Activated CD8-positive, alpha-beta memory T cell treated with anti-CD3 and anti-CD28 coated beads, Interleukin-2, amount 50 U/mL, for 48 hours (primary cell): ENCODE measurements at places on chromosomes 2 and 18.

- no peak for DNase-seq
These were observed 601.0 kb upstream of the SLC39A10 start for GRCh38 chr2:195055996-195056395.

DNA sequence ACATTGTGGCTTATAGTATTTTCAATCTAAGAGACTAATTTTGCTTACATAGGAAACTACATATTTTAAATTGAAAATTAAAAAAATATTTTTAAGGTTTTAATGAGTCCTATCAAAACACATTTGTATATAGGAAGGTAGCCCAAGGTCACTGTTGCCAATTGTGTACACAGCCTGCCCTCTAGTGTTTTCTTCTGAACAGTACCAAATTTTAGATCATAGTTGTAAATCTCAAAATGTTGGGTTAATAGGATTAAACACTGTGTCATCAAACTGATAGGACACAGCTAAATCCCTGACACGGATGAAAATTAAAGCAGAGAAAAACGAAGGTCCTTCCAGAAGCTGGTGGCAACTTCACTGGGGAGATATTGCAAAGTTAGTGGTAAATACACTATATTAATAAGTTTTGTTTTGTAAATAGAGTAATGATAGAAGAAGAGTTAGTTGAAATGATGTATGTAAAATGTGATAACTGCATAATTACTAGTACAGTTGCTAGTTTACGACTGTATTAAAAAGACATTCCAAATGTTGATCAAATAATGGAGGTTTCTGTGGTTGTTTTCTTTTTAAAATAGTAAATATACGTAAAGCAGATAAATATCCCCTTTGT, 19.7 kb downstream of the CLUL1 start:
- DNase-seq = no peak

DNA sequence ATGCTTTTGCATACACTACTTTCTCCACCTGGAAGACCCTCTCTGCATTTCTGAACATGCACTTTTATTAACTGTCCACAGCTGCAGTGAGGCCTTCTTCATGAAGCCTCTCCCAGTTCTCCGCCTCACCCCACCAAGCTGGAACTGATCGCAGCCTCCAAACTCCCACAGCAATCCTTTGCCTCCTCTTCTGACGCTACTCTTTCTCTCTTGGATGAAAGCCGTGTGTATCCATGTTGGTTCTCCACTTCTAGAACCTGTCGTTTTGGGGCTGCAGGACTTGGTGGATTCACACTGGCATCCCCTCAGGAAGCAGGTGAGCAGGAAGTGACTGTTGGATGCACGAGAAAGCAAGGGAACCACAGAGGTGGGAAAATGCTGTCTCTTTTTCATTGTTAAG, 288.6 kb downstream of the MYCN start:
- no peak for DNase-seq

- no peak for DNase-seq
These were observed 100.5 kb downstream of the TEX51 start for GRCh38 chr2:126999106-126999756.

DNA sequence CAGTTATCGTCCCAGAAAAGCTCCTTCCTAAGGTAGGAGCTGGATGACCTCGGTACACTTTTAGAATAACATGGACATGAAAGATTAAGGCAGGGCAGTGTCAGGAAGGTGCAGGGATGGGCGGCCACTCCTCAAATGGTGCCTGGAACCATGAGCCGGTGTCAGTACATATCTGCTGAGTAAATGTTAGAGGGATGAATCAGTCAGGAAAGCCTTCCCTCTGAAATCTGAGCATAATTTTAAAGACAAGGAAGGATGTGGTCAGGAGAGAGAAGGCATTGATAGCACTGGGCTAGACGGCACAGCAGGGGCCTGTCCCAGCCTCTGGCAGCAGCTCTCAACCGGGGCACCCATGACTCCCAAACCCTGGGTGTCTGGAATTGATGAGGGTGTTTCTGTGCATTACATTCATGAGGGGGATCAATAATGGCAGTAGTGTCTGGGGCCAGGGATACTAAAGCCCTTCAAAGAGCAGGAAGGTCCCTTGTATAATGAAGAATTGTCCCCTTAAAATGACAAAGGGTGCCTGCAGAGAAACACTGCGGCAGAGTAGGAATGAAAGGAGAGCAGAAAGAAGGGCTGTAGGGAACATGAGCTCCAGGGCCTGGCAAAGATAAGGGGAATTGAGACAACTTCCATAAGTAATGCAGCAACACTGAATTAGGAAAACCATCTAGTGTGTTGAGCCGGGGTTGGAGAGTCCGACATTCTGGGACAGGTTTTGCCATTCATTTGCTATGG, 162.3 kb upstream of the REV1 start:
- DNase-seq = no peak

- peak; percentile 62 for DNase-seq
These were observed 56.5 kb downstream of the EMX1 start for GRCh38 chr2:72973566-72974435.

GRCh38 chr2:46555011-46555410, 75.6 kb downstream of the TMEM247 start:
- no peak for DNase-seq

DNA sequence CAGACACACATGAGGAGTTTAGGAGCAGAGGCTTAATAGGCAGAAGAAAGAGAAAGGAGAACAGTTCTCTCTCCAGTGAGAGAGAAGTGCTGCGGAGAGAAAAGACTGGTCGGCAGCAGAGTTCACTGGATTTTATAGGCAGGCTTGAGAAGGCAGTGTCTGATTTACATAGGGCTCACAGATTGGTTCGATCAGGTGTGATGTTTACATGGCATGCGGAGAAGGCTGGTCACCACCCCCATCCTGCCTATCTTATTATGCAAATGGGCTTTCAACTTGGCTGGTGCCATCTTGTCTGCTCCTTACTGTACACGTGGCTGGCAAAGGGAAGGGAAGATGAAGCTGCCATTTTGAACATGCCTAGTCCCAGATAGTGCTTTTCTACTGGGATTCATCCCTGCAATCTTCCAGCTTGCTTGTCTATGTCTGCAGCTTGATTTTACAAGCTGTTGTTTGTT, 113.4 kb downstream of the AP1S3 start:
- no peak for DNase-seq

DNA sequence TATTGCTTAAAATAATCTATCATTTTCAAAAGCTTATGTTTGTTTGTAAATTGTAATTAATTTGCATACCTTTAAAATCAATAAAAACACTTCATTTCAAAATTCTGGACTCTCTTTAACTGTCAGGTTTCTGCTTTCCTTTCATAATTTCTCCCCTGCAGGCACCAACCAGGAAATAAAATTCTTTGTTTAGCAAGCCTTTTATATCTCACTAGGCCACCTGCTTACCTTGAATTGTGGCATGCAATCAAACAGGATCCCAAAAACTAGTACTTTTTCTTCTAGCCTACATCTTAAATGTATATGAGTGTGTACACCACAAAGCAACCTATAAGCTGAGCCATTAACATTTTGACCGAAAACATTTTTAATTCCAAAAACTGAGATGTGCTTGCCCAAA, 233.1 kb downstream of the NR4A2 start:
- no peak for DNase-seq

DNA sequence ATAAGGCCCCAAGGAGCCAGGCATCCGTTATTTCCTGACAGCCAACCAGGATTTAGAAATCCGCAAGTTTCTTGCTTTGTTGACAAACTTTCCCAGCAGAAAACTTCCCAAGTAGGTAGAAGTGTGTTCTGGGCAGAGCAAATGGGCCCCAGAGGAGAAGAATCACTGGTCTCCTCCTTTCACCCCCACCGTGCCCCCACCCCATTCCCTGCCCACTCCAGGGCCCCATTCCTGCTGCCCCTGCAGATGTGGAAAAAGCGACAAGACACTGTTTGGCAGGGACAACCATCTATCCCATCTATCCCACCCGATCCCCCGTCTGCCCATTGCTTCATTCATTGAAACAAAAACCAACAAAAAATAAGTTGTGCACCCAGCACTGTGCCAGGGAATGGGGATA, 10.2 kb upstream of the FAHD2A start:
- no peak for DNase-seq

DNA sequence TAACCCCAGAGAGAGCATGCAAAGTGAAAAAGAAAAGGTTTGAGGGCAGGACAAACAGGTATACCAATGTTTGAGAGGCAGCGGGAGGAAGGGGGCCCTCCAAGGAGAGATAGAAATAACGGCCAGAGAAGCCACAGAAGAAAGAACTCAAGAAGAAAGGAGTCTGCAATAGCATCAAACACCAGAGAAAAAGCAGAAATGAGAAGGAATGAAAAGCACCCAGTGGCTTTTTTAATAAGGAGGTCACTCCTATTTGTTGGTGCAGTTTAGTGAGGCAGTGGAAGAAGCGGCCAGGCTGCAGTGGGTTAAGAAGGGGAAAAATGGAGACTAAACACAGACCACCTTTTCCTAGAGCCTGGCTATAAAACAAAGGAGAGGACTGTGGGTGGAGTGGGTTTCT, 177.2 kb downstream of the THADA start:
- DNase-seq = no peak

DNA sequence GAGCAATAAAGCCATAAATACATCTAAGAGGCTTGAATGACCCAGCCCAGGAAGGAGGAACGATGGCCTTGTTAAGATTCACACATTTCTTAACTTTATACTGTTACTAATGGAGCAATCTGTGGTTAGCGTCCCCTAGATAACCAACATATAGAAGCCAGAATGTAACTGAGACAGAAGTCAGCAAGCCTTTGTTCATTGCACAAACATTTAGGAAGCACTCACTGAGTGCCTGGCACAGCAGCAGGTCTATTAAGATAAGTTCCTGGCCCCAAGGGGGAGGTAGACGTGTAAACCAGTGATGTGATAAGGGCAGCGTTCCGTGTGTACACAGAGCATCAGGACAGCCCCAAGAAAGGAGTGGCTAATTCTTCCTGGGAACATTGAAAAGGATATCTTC, 63.6 kb upstream of the ATL2 start:
- DNase-seq = no peak

GRCh38 chr2:7621018-7621814, 704.0 kb downstream of the RNF144A start:
- no peak for DNase-seq

- no peak for DNase-seq
These were observed 66.1 kb downstream of the CIB4 start for GRCh38 chr2:26574900-26575560.

GRCh38 chr2:296354-296753, 8.5 kb upstream of the ALKAL2 start:
- DNase-seq = no peak

DNA sequence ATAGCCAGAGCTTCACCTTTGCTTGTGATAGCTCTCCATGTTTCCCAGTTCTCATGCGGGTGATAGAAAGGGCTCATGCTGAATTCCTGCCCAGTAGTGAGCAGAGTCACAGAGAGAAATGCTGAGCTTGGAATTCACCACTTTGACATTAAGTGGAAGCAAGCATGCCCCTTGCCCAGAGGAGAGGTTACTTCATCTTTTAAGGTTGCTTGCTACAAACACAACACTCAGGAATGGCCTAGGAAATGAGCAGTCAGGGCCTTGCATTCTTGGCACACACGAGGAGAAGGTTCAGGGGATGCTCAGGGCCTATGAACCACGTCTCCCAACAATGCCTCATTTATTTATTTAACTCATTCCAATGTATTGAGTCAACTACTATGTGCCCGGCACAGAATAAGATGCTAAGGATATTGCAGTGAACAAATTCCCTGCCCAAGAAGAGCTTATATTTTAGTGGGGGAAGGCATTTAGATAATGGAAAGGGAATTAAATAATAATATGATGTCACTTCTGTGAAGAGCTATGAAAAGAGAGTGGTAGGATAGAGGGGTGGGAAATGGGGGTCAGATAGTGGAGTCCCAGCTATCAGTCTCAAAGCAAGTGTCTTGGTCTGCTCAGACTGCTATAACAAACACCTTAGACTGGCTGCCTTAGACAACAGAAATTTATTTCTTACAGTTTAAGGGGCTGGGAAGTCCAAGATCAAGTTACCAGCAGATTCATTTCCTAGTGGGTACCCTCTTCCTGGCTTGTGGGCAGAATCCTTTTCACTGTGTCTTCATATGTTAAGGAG, 42.1 kb downstream of the DDX18 start:
- no peak for DNase-seq

GRCh38 chr18:26097563-26097962, 7.2 kb upstream of the SS18 start:
- no peak for DNase-seq
